ENCODE measurements at places on chromosomes 4 and X. TPM values are rescaled to one million over a fixed set of nuclear protein-coding genes. Genes with fewer than 3 reads are reported as not detected.

The VGLL1 gene
- not detected for total RNA-seq

The DUX4 gene
- not detected for total RNA-seq

The TDO2 gene
- 1.4 TPM for total RNA-seq

The KDR gene
- not detected for total RNA-seq

DNA sequence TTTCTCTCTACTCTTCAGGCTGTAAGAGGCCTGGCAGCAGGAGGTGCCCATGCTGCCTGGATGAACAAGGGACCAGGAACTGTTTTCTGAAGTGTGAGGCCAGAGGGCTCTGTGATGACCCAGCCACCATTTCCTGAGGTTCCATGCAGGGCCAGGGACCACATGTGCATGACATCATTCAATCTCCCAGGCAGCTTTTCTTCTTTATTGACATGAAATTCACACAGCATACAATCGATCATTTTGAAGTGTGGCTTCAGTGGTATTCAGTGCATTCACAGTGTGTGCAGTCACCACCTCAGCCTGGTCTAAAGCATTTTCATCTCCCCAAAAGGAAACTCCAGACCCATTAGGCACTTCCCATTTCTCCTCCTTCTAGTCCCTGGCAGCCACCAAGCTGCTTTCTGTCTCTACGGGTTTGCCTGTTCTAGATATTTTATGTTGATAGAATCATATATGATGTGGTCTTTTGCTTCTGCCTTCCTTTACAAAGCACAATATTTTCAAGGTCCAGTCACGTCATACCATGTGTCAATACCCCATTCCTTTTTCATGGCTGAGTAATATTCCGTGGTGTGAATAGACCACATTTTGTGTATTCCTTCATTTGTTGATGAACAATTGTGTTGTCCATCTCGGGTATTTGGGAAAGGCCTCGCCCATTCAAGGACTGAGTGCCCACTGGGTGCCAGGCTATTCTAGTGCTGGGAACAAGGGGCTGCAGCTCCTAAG, 93.1 kb downstream of the PSAPL1 start:
- H3K4me1 ChIP-seq, result no peaks in the 10 kb centered on the region
- no peaks in the 10 kb centered on the region for H3K27me3 ChIP-seq
- peak; percentile 73 for DNase-seq
- H3K27ac ChIP-seq, result no peak overlapping the region

- DNase-seq, result no peak
- H3K4me3 ChIP-seq, result no peak overlapping the region
- no peaks in the 10 kb centered on the region for H3K36me3 ChIP-seq
- H3K27ac ChIP-seq, result no peak overlapping the region
- H3K4me1 ChIP-seq, result no peaks in the 10 kb centered on the region
- H3K27me3 ChIP-seq, result no peaks in the 10 kb centered on the region
Observed at GRCh38 chr4:90099812-90100211, 27.4 kb upstream of the CCSER1 start.

GRCh38 chr4:165327211-165328100, at the start of gene MSMO1:
Gene MSMO1, plus strand, starts transcription at chr4:165327669. Its CDS starts 5,702 bp downstream, at chr4:165333371.
- peak within 1 kb of the TSS; percentile 93 for H3K27ac ChIP-seq
- H3K4me1 ChIP-seq, result peaks cover 25% of the 10 kb centered on the region
- H3K27me3 ChIP-seq, result no peaks in the 10 kb centered on the region
- H3K36me3 ChIP-seq, result no peaks in the 10 kb centered on the region

DNA sequence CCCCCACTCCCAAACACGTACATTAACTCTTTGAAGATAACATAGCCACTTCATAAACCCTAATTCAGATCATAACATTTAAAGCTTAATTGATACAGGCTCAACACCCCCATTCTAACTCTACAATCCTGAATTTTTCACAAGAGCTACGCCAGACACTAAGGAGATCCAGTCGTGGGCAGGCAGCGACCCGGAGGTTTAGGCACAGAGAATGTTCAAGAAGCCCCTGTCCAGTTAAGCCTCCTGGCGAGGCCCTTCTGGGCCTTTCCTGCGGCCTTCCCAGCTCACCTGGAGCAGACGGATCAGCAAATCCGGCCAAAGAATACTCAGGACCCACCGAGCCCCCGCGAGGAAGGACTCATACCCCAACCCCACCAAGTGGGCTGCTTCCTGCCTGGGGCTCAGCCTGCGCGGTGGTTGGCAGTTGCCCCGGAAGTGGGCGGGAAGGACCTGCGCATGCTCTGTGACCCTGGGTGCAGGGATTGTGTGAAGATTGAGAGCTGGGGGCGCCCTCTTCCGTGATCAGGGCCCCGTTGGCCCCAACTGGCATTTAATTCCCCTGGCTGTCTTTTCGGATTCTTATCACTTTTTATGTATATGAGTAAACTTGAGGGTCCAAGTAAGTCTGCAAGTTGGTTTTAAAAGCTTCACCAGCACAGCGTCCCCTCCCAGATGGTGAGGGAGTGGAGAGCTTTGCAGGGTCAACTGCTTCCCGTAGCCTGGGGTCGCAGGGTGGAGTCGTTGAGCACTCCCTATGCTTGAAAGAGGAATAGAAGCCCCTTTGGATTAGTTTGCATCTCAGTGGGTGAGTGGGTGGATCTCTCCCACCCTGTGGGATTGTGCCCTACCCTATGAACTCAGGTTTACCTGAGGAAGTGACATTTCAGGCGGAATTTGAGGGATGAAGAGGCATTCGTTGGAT, at the start of gene TRIM61:
Gene TRIM61, minus strand, starts transcription at position 415 of the 922 bp plus-strand sequence. CDS start 7,655 bp downstream, outside the sequence.
- H3K27ac ChIP-seq, result peak within 1 kb of the TSS; percentile 60
- peaks cover 5% of the 10 kb centered on the region for H3K4me1 ChIP-seq
- peak; percentile 72 for DNase-seq

DNA sequence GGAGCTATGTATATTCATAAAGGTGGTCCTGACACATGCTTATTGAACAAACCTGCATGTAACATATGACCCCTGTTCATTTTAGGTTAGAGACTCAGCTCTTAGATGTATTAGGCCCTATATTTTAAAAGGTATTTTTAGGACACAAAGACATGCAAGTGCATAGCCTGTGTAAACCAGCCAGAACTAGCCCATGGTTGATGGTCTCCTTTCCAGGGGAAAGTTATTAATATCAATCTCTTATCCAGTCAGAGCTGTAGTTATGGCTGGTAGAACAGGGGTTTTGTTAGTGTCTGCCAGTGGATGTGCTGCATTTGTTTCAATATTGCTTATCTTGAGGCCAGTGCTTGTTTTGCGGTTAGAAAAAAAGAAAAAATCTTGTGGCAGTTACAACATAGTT, 488.6 kb downstream of the KCTD8 start:
- no peaks in the 10 kb centered on the region for H3K4me1 ChIP-seq
- H3K4me3 ChIP-seq, result no peak overlapping the region
- no peaks in the 10 kb centered on the region for H3K27me3 ChIP-seq
- no peak overlapping the region for H3K27ac ChIP-seq

DNA sequence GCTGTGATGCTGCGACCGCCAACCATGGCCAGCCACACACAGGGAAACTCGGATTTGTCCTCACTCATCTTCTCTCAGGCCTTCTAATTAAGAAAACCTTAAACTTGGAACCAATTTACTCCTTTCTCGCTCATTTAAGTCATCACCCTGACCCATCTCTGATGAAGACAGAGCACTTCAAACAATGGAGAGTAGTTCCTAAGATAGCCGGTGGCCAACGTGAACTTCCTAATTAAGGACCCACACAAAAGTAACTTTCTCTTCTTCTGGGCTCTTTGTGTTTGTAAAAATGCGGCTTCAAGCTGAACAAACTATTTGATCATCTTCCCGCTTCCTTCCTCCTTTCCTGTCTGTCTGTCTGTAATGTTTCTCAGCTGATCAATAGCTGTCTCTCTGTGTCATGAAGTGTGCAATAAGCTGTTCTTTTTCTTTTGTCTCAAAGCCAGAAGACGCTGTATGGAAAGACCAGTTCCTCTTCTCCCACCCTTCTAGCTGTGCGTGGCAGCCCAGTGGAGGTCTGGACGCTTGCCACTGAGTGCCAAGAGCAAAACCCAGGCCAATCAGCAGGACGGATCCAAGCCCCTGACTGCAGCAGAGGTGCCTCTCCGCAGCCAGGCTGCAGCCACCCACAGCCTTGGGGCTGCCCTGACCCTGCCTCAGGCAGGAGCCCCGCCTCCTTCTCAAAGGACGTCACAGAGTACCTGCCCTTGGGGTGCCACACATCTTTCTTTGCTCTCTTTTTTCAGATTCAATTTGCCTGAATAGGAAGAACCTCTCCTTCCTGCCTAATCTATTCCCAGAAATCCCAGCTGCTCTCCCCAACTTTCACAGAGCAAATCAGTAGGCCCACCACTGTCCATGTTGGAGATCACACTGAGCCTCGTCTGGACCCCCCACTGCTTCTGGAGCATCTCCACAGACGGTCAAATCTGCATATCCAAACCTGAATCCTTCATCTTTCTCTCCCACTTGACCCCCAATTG, 59.3 kb downstream of the MAML3 start:
- H3K4me3 ChIP-seq, result no peak overlapping the region
- H3K27me3 ChIP-seq, result no peaks in the 10 kb centered on the region
- peaks cover 24% of the 10 kb centered on the region for H3K4me1 ChIP-seq
- H3K27ac ChIP-seq, result peak overlapping the region; percentile 56

GRCh38 chr4:85126991-85127591, 160.6 kb upstream of the WDFY3 start:
- H3K27ac ChIP-seq, result no peak overlapping the region
- no peak for DNase-seq
- no peak overlapping the region for H3K4me3 ChIP-seq
- H3K36me3 ChIP-seq, result no peaks in the 10 kb centered on the region
- no peaks in the 10 kb centered on the region for H3K4me1 ChIP-seq

GRCh38 chr4:165385126-165385525, 6.3 kb downstream of the CPE start:
- H3K4me3 ChIP-seq, result no peak overlapping the region
- H3K4me1 ChIP-seq, result no peaks in the 10 kb centered on the region
- H3K27me3 ChIP-seq, result no peaks in the 10 kb centered on the region
- no peak overlapping the region for H3K27ac ChIP-seq

DNA sequence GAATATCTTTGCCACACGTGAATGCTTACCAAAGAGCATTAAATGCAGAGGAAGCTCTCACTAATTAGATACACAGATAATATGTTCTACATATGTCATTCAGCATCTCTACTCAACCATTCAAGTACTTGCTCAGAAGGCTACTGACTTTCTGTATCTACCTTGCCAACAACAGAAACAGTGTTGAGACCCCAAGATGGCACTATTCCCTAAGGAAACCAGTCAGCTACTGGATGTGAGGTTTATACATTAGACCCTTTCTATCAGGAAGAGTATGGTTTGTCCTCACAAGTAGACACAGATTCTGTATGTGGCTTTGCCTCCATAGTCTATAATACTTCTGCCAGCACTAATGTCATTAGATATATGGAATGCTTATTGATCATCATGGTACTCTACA, 443.9 kb upstream of the INTU start:
- H3K27ac ChIP-seq, result no peak overlapping the region
- no peak for DNase-seq
- H3K4me1 ChIP-seq, result no peaks in the 10 kb centered on the region
- H3K36me3 ChIP-seq, result no peaks in the 10 kb centered on the region
- no peaks in the 10 kb centered on the region for H3K27me3 ChIP-seq

GRCh38 chrX:31506360-31506759, 434.5 kb upstream of the FTHL17 start:
- no peaks in the 10 kb centered on the region for H3K27me3 ChIP-seq
- H3K27ac ChIP-seq, result no peak overlapping the region
- no peak overlapping the region for H3K4me3 ChIP-seq
- H3K36me3 ChIP-seq, result no peaks in the 10 kb centered on the region
- no peak for DNase-seq

GRCh38 chr4:73055241-73055897, 14.1 kb downstream of the COX18 start:
- H3K27me3 ChIP-seq, result no peaks in the 10 kb centered on the region
- peaks cover 47% of the 10 kb centered on the region for H3K36me3 ChIP-seq
- DNase-seq, result no peak
- no peaks in the 10 kb centered on the region for H3K4me1 ChIP-seq
- H3K4me3 ChIP-seq, result no peak overlapping the region
- no peak overlapping the region for H3K27ac ChIP-seq

GRCh38 chr4:92714640-92715039, 410.9 kb downstream of the GRID2 start:
- no peak overlapping the region for H3K27ac ChIP-seq
- no peak overlapping the region for H3K4me3 ChIP-seq
- DNase-seq, result no peak
- no peaks in the 10 kb centered on the region for H3K36me3 ChIP-seq
- H3K4me1 ChIP-seq, result no peaks in the 10 kb centered on the region
- H3K27me3 ChIP-seq, result no peaks in the 10 kb centered on the region

GRCh38 chrX:65667157-65667502, 324 bp upstream of the MSN start:
- H3K36me3 ChIP-seq, result no peaks in the 10 kb centered on the region
- H3K27ac ChIP-seq, result no peak overlapping the region
- no peaks in the 10 kb centered on the region for H3K27me3 ChIP-seq
- peaks cover 23% of the 10 kb centered on the region for H3K4me1 ChIP-seq
- H3K4me3 ChIP-seq, result no peak overlapping the region

All from osteoblast (primary cell).